Caudate nucleus (tissue), 63 donors: ENCODE measurements at places on chromosomes 5 and 9.
A peak's percentile ranks its signal among the peaks of the same experiment; 100 is the strongest.

GRCh38 chr5:83517072-83517687, 45.6 kb downstream of the VCAN start:
- DNase-seq, result no peak

DNA sequence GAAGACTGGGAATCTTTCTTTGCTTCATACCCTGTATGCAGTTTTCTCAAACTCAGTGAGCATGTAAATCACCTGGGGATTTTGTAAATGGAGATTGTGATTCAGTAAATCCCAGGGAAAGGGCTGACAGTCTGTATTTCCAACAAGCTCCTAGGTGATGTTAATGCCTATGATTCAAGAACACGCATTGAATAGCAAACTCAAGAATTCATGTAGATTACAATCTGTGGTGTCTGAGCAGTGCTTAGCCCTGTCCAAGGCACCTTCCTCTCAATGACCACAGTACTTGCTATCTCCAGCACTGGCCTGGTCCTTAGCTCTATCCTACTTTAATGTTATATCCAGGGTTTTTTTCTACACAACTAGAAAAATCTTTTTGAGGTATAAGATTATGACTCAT, 721.4 kb upstream of the MEF2C start:
- DNase-seq, result no peak

DNA sequence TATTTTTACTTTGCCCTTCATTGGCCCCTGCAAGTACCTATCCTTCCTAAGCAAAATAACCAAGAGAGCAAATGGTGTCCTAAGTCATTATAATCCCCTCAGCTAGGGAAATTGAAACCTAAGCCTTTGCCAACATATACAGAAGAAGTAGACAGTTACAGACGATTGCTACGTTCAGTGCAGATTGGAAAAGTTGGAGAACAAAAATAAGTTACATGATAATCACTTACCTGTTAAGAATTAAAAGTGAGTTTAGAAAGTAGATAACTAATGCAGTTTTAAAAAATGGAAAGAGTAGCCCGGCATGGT, 244.8 kb downstream of the MPDZ start:
- no peak for DNase-seq

- no peak for DNase-seq
Observed at GRCh38 chr9:95771556-95772246, 103.8 kb upstream of the ERCC6L2 start.

- DNase-seq, result no peak
Observed at GRCh38 chr9:13513716-13514444, 234.4 kb upstream of the MPDZ start.

- DNase-seq, result no peak
Observed at GRCh38 chr5:9596171-9596780, 33.9 kb downstream of the TAS2R1 start.

GRCh38 chr9:99607842-99608448, 213.7 kb upstream of the NR4A3 start:
- DNase-seq, result no peak

DNA sequence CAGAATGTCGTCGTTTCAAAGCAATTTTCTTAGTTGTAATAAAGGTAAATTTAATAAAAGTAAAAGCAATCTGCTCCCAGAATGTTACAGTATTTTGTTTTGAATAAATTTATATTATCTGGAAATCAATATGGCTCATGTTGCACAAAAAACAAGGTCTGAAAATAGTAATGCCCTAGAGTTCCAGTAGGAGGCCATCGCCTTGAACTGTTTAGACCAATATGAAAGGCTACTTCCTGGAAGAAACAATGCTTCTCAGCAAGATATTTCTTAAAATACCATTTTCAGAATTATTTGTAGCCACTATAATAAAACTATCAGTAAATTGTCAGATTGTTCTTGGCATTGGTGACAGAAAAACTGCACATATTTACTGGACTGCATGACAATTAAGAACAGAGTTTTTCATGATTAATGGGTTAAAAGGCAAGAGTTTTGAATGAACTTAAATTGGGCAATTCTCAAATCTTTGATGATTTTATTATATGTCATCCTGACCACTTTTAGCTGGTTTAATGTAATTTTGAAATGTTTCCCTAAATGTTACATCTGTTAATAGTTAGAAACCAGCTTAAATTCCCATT, 153.2 kb downstream of the COMMD10 start:
- DNase-seq, result no peak

- DNase-seq, result no peak
Observed at GRCh38 chr5:134541736-134542376, 16.4 kb downstream of the JADE2 start.

DNA sequence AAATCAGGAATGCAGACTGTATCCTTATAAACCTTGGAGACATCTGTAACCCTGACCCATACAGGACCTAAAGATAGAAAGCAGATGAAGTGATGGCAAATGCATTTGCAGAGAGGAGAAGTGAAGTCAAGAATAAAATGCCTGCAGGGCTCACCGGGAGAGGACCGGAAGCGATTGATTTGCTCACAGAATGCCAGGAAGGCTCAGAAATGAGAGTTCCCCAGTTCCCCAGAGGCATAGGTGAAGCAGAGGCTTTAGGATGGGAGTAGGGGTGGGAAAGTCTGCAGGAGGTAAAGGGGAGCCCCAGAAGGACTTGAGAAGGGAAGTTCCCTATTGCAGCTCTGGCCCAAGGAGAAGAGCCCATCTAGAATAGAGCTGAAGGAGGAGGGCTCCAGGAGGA, 63.9 kb upstream of the TNFAIP8 start:
- DNase-seq, result no peak

DNA sequence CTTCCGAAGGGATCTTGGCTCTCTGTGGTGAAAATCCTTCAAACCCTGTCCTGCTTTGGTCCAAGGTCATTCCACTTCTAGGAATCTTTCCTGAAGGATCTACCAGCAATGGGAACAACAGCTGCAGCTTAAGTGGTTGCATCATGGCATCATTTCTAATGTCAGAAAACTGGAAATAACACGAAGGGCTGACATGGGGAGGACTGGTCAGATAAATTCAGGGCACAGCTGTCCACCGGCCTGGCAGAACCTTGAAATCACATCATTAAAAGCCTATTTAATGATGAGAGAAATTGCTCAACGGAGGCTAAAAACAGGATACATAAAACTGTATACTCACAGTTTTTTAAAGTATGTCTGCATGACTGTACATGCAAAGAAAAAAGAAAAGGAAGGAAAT, 28.3 kb downstream of the OLFML2A start:
- DNase-seq, result no peak

DNA sequence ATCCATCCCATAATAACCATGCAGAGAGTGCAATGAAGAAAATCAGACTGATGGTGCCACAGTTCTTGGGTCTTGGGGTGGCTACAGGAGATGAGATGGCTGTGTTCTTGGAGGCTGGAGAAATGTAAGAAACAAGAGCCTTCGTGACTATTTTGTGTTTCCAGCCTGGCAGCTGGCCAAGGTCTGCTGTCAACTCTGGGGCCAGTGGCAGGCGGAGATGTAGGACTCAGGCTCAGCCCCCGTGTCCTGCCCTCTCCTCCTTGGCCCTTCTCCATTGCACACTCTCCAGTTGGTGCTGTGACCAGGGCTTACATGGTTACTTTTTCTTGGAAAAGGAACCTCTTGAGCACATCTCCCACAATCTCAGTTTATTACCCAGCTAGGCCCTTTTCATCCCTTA, 235.4 kb downstream of the DMRT2 start:
- no peak for DNase-seq

GRCh38 chr5:110727025-110727314, 499 bp upstream of the TMEM232 start:
- no peak for DNase-seq

DNA sequence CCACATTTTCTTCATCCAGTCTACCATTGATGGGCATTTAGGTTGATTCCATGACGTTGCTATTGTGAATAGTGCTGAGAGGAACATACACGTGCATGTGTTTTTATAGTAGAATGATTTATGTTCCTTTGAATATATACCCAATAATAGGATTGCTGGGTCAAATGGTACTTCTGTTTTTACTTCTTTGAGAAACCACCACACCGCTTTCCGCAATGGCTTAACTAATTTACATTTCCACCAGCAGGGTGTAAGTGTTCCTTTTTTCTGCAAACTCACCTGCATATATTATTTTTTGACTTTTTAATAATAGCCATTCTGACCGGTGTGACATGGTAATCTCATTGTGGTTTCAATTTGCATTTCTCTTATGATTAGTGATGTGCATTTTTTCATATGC, 82.2 kb upstream of the RFX3 start:
- DNase-seq, result no peak

DNA sequence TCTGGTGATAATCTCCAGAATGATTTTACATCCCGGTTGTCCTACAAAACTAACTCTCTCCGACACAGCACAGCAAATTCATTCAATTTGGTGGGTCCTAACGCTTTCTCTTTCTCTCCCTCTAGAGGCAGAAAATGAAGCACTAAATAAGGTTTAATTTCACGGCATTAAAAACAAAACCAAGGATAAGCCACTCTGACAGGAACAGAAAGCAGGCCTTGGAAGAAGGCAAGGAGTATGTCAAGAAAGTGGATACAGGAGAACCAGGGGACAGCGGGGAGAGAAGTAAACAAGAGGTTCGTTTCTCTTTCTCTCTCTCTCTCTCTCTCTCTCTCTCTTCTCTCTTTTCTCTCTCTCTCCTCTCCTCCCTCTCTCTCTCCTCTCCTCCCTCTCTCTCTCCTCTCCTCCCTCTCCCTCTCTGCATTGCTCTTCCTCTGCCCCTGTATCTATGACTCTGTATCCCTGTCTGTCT, 49.8 kb downstream of the EBF1 start:
- DNase-seq, result no peak

- no peak for DNase-seq
Observed at GRCh38 chr5:160339406-160340130, 27.2 kb upstream of the CCNJL start.

- DNase-seq, result no peak
Observed at GRCh38 chr9:79662537-79662956, 90.8 kb downstream of the TLE4 start.

DNA sequence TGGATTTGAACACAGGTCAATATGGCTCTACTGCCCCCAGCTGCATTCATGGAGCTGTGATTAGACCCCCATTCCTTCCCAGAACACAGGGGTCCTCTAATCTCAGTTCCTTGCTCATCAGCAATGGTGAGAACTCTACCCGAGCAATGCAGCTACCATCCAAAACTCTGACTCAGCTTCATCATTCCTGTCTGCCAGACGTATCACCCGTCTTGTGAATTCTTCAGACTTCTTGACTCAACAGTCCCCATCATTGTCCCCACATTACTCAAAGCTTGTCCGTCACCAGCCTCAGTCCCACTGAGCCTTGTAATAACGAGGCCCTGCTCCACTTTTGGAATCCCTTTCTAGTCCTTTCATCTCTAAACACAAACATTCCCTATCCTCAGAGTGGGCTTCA, 36.3 kb upstream of the STX17 start:
- no peak for DNase-seq

DNA sequence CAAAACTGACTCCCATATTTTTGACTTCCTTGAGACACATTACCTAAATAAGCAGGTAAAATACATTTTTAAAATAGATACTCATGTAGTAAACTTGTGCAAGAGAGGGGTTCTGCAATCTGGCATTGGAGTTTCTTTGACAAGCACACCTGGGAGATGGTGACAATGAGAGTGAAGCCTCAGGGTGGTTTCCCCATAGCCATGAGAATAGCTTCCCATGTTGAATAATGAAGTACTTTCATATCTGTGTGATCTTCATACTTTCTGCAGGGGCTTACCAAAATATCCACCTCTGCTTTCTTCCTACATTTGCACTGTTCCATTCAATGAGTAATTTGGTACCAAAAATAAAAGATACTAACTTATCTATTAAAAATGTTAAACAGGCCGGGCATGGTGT, 44.7 kb upstream of the VCAN start:
- DNase-seq, result no peak

DNA sequence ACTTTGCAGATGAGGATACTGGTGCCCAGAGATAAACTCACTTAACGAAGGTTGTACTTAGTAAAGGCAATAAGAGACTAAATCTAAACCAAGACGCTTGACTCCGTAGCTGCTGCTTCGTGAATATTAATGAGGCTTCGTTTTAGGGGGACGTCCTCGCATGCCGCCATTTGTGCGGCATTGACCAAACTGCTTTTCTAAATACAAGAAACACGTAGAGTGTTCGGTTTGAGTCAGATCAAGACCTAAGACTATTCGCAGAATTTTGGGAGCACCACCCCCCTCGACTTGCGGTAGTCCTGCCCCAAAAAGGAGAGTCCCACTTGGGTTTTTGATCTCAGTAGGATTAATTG, 1.1 kb downstream of the NPM1 start:
- no peak for DNase-seq

GRCh38 chr9:95729669-95730368, 145.7 kb upstream of the ERCC6L2 start:
- no peak for DNase-seq

DNA sequence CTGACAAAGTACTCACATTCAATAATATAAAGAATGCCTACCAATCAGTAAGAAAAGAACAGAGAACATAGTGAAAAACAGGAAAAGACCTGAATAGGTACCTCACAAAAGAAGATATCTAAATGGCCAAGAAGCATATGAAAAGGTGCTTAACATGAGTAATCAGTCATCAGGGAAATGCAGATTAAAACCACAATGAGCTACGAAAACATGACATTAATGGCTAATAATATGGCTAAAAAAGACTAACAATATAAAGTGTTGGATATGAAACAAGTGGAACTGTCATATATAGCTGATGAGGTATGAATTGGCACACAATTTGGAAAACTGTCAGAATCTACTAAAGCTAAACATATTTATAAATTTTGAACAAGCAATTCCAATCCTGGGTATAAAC, 18.9 kb downstream of the DENND1A start:
- no peak for DNase-seq

- DNase-seq, result peak; percentile 10
Observed at GRCh38 chr9:35954942-35955546, 2.9 kb downstream of the OR2S2 start.

- DNase-seq, result no peak
Observed at GRCh38 chr9:70556771-70557170, 142.3 kb upstream of the KLF9 start.

GRCh38 chr9:131235480-131235851, 40.8 kb downstream of the FAM78A start:
- DNase-seq, result no peak

- no peak for DNase-seq
Observed at GRCh38 chr5:111840036-111840674, 83.2 kb upstream of the NREP start.

DNA sequence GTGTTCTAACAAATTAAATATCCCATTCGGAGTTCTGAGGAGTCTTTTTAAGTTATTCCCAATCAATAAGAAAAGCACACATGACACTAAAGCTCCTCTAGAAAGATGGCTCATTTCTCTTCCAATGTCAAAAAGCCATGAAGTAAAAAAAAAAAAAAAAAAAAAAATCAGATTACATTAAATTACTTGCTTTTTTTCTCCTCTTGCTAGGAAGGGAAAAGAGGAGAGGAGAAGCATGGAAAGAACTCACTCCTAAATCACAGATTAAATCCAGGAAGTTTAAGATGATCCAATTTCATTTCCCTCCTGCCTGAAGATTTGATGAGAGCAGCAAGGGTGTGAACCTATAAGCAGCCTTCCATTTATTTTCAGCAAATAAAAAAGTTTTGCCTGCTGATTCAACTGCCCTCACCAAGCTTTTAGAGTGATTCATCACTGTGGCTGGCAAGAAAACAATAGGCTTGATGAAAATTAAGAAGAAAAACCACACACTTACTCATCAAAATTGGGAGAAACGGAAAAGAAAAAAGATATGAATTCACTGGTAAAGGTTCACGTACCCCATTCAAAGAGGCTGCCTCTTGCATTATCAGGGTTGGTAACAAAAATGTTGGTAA, 19.7 kb downstream of the MYO10 start:
- no peak for DNase-seq

- no peak for DNase-seq
Observed at GRCh38 chr5:124628721-124629596, 117.5 kb downstream of the ZNF608 start.

- DNase-seq, result no peak
Observed at GRCh38 chr9:133575186-133576030, 33.8 kb downstream of the FAM163B start.
